ENCODE measurements at places on chromosomes 11 and 22.

GRCh38 chr11:74731301-74732094 lies at the start of gene CHRDL2:
TSS of gene CHRDL2 (minus strand) at chr11:74731426. CDS start at chr11:74730888, 538 bp downstream.
- no peak for DNase-seq

DNA sequence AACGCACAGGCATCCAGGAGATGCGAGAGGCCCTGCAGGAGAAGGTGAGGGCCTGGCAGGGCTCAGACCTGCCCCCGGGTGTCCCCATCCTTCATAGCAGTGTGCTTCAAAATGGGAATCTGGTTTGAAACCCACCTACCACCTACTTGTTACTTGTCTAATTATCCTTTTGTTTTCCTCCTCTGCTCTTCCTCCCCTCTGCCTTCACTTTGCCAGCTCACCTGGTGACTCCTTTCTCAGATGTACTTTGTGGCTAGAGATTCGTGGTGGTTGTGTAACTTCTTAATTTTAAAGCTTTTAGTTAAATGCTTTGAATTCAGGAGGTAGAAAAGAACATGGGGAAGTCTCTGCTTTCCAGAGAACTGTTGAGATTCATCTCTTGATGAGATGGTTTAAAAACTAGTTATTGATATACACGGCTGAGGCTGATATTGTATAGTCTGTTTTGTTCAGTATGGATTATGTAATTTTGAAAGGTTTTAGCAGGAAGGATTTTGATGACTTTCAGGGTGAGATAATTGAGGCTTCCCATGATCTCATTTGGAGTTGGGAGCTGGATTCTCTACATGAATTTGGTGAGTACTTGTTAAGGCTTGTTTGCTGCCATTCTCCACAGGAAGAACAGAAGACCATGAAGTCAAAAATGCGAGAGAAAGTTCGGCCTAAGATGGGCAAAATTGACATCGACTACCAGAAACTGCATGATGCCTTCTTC lies 8.0 kb downstream of the SF3B2 start:
- no peak for DNase-seq

DNA sequence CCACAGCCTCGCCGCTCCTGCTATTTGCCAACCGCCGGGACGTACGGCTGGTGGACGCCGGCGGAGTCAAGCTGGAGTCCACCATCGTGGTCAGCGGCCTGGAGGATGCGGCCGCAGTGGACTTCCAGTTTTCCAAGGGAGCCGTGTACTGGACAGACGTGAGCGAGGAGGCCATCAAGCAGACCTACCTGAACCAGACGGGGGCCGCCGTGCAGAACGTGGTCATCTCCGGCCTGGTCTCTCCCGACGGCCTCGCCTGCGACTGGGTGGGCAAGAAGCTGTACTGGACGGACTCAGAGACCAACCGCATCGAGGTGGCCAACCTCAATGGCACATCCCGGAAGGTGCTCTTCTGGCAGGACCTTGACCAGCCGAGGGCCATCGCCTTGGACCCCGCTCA lies 35.5 kb downstream of the LRP5 start:
- no peak for DNase-seq

DNA sequence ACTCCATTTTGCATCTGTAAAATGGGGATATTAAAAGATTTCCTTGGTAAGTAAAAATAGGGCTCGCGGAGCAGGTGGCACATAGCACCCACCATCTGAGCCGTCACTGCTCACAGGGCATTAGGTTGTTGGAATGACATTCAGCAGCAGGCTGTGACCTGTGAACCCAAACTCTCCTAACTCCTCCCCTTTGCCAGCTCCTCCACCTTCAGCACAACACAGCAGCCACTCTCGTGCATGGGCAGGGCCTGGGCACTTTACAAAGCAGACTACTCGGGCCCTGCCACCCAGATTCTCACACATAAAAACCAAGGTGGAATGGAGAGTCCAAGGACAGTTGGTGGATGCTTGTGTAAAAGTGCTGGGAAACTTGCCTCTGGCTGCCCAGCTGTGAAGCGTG lies 77.2 kb downstream of the FLI1 start:
- no peak for DNase-seq

DNA sequence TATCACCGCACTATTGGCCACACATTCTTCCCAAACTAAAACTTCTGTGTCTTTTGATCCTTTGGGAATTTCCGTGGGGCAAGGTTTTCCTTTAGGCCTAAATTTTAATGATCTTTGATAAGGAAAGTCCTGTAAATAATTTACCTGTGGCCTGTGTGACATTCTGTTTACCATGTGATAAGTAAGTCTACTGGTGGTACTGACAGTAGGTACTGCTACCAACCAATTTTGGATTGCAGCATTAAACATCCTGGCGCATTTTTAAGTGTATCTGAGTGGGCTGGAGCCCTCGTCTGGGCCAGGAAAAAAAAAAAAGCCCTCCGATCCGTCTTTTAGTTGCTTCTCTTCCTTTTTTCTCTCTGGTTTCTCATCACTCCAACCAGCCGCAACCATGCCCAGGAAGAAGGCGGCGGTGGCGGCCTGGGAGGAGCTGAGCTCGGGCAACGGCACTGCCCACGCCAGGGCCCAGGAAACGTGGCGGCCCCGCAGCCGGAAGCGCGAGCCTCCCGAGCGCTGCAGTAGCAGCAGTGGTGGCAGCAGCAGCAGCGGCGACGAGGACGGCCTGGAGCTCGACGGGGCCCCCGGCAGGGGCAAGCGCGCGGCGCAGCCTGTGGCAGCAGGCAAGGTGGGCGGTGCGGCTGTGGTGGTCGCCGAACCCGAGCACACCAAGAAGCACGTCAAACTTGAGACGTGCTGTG lies 33.6 kb downstream of the ASRGL1 start:
- DNase-seq, result peak; percentile 28

GRCh38 chr22:37533995-37534394 lies 14.8 kb upstream of the CARD10 start:
- DNase-seq, result no peak

DNA sequence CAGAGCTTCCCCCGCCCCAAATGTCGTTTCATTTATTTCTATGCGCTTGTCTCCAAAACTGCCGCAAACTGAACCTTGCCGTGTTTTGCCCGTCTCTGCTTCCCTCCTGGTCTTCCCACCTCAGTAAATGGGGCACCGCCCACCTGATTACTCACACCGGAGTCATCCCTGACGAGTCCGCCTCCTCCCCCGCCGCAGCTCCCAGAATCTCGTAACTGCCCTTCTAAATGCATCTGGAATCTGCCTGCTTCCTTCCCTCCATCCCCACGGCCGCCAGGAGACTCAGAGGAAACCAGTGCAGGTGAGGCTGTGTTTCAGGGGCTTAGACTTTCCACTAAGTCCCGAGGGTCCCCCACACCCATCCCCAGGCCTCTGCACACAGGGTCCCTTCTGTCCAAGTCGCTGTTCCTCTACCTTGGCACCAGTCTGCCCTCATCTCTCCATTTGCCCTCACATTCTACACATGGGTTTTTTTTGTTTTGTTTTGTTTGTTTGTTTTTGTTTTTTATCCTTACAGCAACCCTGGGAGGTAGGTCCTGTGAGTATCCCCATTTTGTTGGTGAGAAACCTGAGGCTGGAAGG lies 62.6 kb upstream of the PHF21B start:
- DNase-seq, result peak; percentile 20

DNA sequence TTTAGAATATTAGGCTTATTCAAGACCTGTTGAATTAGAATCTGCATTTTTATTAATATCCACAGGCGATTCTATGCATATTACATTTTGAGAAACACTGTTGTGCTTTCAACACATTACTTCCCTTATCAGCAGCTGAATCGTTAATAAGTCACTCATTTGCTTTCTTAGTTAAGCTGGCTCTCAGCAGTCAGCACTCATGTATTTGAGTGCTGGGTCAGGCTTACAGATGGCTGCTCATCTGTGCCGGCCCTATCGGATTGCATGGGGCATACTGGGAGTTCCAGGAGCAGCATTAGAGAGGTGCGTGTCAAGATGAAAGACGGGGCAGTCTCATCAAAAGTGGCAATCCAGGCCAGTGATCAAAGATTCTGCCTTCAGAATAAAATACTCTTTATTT lies 10.8 kb upstream of the OR51L1 start:
- DNase-seq, result no peak

DNA sequence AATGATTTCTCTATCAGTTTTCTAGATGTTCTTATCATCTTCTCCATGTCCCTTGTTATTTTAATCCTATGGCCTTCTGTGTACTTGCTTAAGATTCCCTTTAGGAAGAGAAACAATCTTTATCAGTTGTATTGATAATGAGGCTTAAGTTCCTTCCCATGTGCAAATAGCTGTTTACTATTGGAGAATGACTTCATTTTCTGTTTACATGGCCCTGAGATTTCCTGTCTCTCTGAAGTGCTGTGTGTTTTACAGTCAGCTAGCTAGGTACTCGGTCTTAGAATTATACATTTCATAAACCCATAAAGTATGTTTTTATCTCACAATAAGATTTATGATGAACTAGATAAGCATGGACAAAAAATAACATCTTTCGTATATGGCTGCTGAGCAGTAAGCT lies 67.5 kb upstream of the CCDC179 start:
- DNase-seq, result no peak

GRCh38 chr11:23856654-23857053 lies 640.2 kb upstream of the LUZP2 start:
- DNase-seq, result no peak

GRCh38 chr11:87484566-87484965 lies 446.8 kb downstream of the TMEM135 start:
- no peak for DNase-seq

DNA sequence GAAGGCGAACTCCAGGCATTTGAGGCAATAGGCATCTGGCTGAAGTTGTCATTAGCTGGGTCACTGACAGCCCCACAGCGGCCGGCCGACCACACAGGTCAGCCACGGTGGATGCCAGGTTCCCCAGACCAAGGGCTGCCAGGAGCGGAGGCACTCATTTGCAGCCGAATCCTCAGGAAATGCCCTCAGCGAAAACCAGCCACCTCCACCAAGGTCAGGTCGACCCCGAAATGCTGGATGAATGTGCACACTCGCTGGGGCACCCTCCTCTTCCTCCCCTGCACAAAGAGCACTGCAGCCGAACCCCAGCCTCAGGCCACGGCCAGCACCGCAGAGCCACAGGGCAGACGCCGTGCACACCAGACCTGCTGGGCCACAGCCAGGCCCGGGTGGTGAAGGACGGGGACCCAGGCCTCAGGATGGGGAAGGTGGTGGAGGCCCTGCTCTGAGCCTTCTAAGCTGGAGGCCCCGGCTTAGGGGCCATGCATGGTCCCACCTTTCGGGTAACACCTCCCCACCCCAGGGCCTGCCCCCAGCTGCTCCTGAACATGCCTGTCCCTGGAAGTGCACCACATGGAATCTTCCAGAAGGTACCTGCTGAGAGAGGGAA lies 206.0 kb downstream of the BRD1 start:
- DNase-seq, result no peak

DNA sequence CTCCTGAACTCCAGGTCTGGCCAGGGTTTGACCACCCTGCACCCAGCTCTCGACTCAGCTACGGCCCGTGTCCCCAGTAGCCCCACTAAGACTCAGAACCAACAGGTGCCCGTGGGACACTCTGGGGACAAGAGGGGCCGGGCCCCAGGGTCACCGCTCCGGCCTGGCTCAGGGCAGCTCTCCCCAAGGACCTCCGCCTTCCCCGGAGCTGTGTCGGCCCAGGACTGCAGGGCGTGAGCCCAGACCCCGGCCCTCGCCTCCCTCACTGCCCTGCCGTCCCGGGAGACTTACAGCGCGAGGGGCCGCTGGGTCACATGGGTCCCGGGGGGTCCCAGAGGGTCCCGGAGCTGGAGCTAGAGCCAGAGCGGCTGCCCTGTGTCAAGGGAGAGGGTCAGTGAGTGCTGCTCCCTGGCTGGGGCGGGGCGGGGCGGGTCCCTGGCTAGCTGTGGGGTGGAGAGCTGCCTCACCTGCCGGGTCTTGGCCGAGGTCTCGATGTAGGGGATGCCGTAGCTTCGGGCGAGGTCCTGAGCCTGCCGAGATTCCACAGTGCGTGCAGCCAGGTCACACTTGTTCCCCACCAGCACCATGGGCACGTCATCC lies 2.3 kb downstream of the HRAS start:
- no peak for DNase-seq

- no peak for DNase-seq
These were observed 6.3 kb upstream of the NDUFV1 start for GRCh38 chr11:67600324-67601029.

DNA sequence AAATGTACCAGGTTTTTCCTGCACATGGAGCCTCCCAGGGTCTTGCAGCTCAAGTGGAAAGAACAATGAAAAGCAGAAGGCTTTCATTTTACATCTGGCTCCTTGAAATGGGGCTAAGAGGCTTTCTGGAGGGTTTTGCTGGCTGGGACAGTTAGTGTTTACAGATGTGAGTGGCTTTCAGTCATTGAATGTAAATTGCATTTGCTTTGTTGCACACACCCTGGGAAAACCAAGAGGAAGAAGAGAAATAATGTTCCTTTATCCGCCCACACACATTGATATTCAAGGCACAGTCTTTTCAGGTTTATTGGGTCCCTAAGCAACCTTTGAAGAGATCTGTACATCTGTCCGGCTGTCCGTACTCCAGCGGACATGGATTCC lies 144.5 kb downstream of the SPON1 start:
- no peak for DNase-seq

DNA sequence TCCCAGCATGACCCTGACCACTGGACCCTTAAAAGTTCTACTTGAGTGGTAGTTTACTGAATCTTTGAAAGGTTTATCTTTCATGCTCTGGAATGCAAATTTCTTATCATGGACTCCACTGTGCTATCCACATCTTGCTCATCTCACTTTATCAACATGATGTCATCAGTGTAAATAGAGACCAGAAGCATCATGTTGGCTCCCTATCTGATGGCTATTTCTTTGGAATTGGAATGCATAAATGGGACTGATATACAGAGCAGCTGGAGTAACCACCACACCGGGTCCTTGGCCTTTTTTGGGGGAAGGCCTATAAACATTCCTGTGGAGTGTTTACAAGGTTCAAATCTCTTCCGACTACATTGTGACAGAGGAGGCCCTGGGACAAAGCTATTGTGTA lies 74.1 kb upstream of the CEP126 start:
- DNase-seq, result no peak

- no peak for DNase-seq
These were observed 14.2 kb downstream of the BMAL1 start for GRCh38 chr11:13291800-13292199.

GRCh38 chr11:1749395-1750351 lies 722 bp downstream of the IFITM10 start:
- no peak for DNase-seq

- no peak for DNase-seq
These were observed 33.3 kb upstream of the WNT11 start for GRCh38 chr11:76239483-76240160.

GRCh38 chr22:24434471-24435322 lies 7.3 kb downstream of the ADORA2A start:
- peak; percentile 46 for DNase-seq

DNA sequence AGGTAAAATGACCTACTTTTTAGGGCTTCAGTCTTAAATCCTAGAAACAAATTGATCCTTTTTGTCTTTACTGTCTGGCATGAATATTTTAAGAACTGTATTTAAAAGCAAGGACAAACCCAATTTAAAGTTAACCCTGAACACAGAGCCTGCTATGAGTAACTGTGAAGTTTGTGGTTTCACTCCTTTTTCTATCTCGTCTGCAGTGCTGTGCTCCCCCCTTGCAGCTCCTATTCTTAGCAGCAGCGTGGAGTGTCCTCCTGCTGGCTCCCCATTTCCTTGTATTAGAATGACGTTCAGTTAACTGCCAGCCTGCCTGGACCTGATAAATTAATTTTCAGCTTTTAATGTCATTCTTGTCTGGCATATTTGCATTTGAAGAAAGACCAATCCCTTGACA lies 40.0 kb upstream of the LRRC4C start:
- no peak for DNase-seq

GRCh38 chr11:93939084-93939760 lies 81.9 kb upstream of the HEPHL1 start:
- DNase-seq, result no peak

- DNase-seq, result no peak
These were observed 7.0 kb downstream of the MAP3K11 start for GRCh38 chr11:65606876-65607613.

Measured in activated CD4-positive, alpha-beta T cell treated with anti-CD3 and anti-CD28 coated beads for 24 hours (primary cell).